ENCODE measurements at places on chromosomes 2 and 18.

GRCh38 chr2:4278392-4278791, 575.0 kb downstream of the DCDC2C start:
- no peak for DNase-seq

DNA sequence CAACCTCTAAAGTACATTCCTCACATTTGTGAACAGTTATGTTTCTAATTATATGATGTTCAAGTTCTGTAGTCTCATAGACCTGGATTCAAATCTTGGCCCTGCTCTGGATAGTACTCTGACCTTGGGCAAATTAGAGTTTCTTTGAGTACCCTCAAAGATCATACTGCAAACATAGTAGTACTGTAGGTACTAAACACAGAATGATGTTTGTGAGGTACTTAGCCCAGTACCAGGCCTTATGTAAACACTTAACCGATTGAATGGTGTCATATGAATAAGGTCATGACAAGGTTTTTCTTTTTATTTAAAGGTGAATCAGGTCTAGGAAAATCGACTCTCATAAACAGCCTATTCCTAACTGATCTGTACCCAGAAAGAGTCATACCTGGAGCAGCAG, 19.1 kb downstream of the SEPTIN2 start:
- no peak for DNase-seq

DNA sequence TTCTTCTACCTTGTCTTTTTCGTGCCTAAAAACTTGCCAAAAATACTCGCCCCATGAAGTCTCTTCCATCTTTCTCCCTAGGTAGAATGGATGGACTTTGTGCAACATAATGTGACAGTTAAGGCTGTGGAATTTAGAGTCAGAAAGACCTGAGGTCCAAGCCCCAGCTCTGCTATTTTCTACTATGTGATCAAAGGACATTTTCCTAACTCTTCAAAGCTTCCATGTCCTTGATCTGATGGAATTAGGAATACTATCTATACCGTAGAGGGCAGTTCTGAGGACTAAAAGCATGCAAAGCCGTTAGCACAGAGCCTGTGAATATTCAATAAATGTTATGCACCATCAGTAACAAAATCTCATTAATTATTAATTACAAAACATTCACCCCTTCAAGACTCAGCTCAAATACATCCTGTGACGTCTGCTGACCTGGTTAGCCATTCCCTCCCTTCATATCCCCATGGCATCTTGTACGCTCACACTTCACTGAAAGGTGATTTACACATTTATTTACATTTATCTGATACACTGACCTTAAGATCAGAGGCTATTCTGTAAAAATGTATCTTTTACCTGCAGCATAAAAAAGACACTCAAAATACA, 15.1 kb downstream of the IWS1 start:
- DNase-seq: no peak

DNA sequence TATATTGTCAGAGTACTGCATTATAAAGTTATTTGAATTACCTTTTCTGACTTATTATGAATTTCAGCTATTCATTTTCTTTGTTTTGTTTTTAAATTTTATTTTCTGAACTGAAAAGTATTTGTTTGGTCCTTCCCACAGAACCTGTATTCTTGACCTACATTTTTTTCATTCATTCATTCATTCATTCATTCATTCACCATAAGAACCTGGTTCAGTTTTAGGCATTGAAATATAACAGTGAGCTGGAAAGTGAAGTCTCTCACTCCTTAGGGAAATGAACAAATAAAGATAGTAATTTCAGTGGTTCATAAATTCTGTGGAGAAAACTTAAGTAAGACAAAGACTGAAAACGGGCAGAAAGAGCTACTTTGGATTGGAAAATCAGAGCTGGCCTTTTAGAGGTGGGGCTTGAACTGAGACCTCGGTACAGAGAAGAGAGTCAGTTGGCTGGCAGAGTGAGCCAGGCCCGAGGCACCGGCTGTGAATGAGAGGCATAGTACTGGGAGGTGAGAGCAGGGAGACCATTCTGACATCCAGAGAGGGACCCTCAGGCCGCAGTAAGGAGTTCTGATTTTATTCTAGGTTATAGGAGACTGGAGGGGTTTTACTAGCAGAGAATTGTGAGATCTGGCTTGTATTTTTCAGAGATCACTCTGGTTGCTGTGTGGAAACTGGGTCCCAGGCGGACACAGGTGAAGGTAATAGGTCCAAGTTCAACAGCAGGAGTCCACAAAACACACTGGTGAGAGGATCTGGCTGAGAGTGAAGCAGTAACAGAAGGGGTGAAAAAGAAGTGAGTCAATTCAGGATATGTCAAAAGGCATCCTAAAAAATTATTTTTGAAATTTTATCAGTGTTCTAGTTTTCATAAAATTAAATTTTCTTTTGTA, 75.8 kb upstream of the FN1 start:
- no peak for DNase-seq

DNA sequence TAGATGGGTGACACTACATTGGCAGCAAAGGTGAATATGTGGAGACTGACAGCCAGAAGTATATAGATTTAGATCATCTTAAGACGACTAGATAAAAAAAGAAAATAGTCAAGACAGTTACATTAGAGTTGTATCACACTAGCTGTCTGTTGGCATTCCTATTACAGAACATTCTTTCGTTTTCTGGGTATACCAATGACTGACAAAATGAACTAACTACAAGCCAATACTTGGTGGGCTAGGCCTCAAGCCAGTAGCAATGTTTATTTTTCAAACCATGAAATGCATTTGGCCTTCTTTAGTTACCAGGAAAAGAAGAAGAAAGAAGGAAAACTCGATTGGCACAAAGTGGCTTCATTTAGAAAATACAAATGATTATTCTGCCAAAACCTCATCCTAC, 944.9 kb upstream of the ZEB2 start:
- DNase-seq: no peak

GRCh38 chr2:62186156-62186905, 9.6 kb upstream of the B3GNT2 start:
- DNase-seq: no peak

GRCh38 chr2:179036353-179036905, 13.5 kb downstream of the CCDC141 start:
- DNase-seq: no peak

GRCh38 chr2:240778426-240778825, 41.6 kb downstream of the KIF1A start:
- no peak for DNase-seq

GRCh38 chr2:15622614-15623480, 31.2 kb downstream of the DDX1 start:
- DNase-seq: no peak

DNA sequence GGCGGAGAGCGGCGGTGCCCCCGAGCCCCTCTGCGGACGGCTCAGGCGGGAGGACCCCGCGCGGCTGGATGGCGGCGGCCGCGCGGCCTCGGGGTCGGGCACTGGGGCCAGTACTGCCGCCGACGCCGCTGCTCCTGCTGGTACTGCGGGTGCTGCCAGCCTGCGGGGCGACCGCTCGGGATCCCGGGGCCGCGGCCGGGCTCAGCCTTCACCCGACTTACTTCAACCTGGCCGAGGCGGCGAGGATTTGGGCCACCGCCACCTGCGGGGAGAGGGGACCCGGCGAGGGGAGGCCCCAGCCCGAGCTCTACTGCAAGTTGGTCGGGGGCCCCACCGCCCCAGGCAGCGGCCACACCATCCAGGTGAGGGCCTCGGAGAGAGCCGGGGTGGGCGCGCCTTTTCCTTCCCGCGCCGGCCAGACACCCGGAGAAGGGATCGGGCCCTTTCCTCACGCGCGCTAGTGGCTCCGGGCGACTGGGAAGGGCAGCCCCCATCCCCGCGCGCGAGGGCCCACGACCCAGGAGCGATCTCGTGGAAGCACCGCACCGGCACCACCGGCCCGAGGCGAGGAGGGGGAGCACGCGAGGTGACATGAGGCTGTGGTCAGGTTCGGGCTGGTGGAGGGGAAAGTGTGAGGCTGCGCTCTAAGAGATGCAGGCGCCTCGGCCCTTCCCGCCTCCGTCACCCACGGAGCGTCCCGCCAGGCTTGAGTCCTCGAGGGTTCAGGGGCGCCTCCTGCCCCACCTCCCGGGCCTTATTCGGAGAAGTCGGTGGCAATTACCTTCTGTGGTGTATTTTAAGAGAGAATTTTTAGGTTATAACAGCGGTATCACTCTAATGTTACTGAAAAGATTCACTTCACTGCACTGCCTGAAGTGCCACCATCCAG, 607 bp downstream of the LAMA3 start:
- no peak for DNase-seq

GRCh38 chr2:145653553-145653952, 1133.6 kb upstream of the ZEB2 start:
- no peak for DNase-seq

DNA sequence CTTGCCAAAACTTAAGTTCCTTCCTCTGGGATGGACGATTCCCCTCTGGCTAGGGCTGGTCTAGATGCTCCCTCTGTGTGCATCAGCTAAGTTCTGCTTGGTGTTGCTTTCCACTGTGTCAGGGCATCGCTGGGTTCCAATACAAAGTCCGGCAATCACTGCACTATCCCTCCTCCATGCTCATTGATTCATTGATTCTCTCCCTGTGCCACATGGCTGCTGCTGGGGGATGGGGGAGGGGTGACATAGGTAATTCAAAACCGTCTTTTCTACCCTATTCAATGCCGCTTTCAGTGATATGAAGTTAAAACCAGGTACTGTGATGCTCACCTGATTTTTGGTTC, 22.8 kb downstream of the IL1RN start:
- no peak for DNase-seq

- no peak for DNase-seq
These were observed 239.7 kb upstream of the FBXO11 start for GRCh38 chr2:48145845-48146452.

GRCh38 chr18:6751222-6751621, 21.7 kb downstream of the ARHGAP28 start:
- no peak for DNase-seq

DNA sequence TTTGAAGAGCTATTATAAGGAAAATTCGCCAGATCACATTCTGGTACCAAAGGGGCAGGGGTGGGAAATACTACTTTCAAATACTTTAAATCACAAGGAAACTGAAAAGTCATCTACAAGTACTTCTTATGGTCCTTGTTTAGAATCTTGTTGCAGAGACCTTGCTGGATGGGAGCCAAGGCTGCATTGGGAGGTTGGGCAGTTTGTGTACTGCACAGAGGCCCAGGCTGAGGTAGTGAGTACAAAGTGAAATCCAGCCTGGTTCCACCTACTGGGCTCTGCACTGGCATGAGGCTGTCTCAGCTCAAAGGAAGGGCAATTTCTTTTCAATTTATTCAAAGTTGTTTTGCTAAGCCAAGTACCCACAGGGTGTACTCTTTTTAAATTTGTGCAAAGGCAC, 140.3 kb upstream of the DLX2 start:
- DNase-seq: no peak

Measured in cortex of kidney (tissue), 1 donor.